ENCODE measurements at places on chromosomes 2 and 18.

GRCh38 chr18:74892066-74892627 is 294.5 kb downstream of the ZNF407 start:
- no peak for DNase-seq

- no peak for DNase-seq
Observed at GRCh38 chr2:7672685-7673071, 755.5 kb downstream of the RNF144A start.

- DNase-seq = no peak
Observed at GRCh38 chr2:64105670-64106461, 38.4 kb downstream of the PELI1 start.

DNA sequence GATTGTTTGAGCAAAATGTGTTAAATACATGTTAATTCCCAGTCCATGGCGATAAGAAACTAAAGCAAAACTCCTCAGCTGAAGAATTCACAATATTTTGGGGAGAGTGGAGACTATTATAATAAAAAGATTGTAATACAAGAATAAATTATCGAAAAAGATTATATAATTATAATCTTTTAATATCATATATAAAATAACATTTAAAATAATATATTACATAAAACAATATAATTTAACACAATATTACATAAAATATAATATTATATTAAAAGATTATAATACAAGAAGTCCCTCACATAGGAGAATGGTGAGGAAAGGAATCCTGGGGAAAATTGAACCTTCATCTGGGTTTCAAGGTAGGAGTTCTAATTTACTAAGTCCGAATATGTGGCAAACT is 33.1 kb downstream of the NETO1 start:
- DNase-seq = no peak

GRCh38 chr18:13613591-13614501 is 112.5 kb downstream of the FAM210A start:
- DNase-seq = no peak

GRCh38 chr2:198324071-198324470 is 519.7 kb downstream of the PLCL1 start:
- no peak for DNase-seq
